ENCODE measurements at places on chromosomes 7 and 10.

GRCh38 chr7:68438016-68438415 lies 1160.3 kb upstream of the AUTS2 start:
- H3K4me1 ChIP-seq, result no peaks in the 10 kb centered on the region
- H3K27ac ChIP-seq, result no peak overlapping the region
- H3K27me3 ChIP-seq, result no peaks in the 10 kb centered on the region
- no peak overlapping the region for H3K4me3 ChIP-seq
- H3K36me3 ChIP-seq, result no peaks in the 10 kb centered on the region

- H3K27ac ChIP-seq, result no peak overlapping the region
- H3K4me3 ChIP-seq, result no peak overlapping the region
- no peaks in the 10 kb centered on the region for H3K27me3 ChIP-seq
- H3K4me1 ChIP-seq, result no peaks in the 10 kb centered on the region
Observed at GRCh38 chr7:157318015-157318706, 18.6 kb upstream of the DNAJB6 start.

DNA sequence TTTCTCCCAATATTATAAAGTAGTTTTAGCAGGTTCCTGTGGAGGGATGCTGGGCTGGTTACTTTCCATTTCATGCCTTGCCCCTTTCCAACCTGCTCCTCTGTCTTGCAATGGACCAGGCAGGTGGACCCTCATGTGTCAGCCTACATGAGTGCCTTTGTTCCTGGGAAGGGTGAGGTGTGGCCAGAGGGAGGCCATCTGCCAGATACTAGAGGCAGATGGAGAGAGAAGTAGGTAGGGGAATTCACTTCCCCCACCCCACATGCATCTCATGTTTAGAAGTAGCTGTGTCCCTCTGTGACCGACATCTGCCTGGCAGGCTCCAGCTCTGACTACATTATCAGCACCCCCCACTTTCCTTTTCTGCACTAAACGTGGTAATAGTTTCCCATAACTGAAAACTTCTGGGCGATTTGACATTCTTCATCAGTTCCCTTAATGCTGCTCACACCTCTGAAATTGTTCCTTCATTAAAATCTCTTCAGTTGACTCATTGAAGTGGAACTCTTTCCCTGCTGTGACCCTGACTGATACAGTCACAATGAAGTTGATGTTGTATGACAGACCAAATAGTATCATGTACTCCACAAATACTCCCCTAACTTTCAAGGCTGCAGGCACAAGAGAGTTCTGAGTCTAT lies 396.3 kb upstream of the FZD8 start:
- H3K4me1 ChIP-seq, result no peaks in the 10 kb centered on the region
- no peak overlapping the region for H3K27ac ChIP-seq
- H3K27me3 ChIP-seq, result no peaks in the 10 kb centered on the region
- DNase-seq, result no peak
- H3K4me3 ChIP-seq, result no peak overlapping the region
- H3K36me3 ChIP-seq, result no peaks in the 10 kb centered on the region

DNA sequence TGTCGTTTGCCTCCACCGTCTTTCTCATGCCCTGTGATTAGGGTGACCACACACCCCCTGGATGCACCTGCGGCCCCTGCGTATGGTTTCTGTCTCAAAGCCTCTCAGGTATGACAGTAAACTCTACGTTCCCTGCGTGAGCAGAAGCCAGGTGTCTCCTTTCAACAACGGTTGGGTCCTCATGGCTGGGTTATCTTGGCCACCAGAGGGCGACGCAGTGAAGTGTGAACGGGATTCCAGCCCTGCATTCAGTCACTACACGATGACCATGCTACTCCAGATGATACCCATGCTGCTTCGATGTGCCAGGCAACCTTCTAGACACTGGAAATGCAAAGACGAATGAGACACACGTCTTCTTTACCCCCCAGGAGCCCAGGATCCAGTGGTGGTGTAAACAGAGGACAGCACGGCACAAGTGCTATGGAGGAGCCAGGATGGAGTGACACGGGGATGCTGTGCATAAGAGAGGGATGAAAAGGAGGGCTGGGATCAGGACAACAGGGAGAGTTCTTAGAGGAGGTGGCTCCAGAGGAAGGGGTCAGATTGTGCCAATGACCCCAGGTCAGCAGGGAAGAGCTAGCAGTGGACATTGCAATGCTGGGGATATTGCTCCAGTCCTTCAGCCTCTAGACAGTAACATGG lies 228.1 kb upstream of the PFKP start:
- H3K4me3 ChIP-seq, result no peak overlapping the region
- H3K27ac ChIP-seq, result no peak overlapping the region
- DNase-seq, result peak; percentile 31
- H3K36me3 ChIP-seq, result no peaks in the 10 kb centered on the region

DNA sequence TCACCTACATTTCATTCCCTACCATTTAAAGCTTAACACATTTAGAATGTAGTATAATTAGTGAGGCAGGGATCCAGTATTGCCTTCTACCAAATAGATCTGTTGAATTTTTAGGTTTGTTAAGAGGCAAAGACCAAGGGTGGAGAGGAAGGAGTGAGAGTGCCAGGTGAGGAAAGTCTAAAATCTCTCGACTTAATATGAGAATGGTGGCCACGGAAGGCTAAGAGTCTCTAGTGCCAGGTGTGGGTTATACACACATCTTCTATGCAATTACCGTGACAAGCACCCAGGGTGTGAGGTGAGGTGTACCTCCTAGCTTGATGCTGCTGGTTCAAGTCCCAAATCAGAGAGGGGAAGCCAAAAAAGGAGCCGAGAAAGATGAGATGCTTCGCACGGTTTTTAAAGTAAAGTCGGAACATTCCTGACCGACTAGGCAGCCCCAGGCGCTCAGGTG lies 439 bp downstream of the IQUB start:
- no peaks in the 10 kb centered on the region for H3K27me3 ChIP-seq
- H3K27ac ChIP-seq, result no peak overlapping the region
- H3K4me1 ChIP-seq, result peaks cover 11% of the 10 kb centered on the region
- DNase-seq, result no peak
- H3K4me3 ChIP-seq, result peak overlapping the region; percentile 75

- H3K27ac ChIP-seq, result no peak overlapping the region
- H3K36me3 ChIP-seq, result no peaks in the 10 kb centered on the region
- H3K27me3 ChIP-seq, result peaks cover 2% of the 10 kb centered on the region
- DNase-seq, result no peak
- no peak overlapping the region for H3K4me3 ChIP-seq
Observed at GRCh38 chr10:1454428-1454827, 282.9 kb downstream of the ADARB2 start.

- DNase-seq, result no peak
- no peaks in the 10 kb centered on the region for H3K27me3 ChIP-seq
- no peak overlapping the region for H3K4me3 ChIP-seq
- no peaks in the 10 kb centered on the region for H3K36me3 ChIP-seq
Observed at GRCh38 chr7:102387064-102387463, 9.1 kb upstream of the PRKRIP1 start.

DNA sequence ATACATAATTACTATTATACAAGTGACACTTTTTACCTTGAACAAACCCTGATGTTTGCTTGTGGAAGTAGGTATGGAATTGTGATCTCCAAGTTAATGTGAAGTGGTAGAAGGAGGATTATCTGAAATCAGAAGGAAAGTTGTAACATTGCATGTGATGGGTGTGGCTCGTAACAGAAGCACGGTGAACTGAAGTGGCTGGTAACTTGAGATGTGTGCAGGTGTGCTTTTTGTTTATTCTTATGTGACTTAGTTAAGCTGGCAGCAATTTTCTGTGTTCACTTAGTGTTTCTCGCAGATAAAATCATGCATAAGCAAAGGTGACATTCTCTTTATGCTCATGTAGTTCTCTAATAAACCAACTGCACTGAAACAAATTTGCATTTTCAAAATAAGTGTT lies 82.3 kb downstream of the ZEB1 start:
- no peaks in the 10 kb centered on the region for H3K27me3 ChIP-seq
- no peak overlapping the region for H3K27ac ChIP-seq
- no peak overlapping the region for H3K4me3 ChIP-seq
- H3K4me1 ChIP-seq, result no peaks in the 10 kb centered on the region

DNA sequence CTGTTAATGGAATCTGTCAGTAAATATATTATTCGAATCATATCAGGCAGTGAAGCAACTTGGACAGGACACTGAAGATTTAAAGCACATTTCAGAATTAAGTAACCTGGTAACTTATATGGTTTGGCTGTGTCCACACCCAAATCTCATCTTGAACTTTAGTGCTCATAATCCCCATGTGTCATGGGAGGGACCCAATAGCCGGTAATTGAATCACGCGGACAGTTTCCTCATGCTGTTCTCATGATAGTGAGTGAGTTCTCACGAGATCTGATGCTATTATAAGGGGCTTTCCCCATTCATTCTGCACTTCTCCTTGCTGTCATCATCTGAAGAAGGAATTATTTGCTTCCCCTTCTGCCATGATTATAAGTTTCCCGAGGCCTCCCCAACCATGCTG lies 83.2 kb upstream of the COL1A2 start:
- no peaks in the 10 kb centered on the region for H3K4me1 ChIP-seq
- DNase-seq, result no peak
- no peak overlapping the region for H3K27ac ChIP-seq
- H3K36me3 ChIP-seq, result no peaks in the 10 kb centered on the region

- no peak for DNase-seq
- H3K36me3 ChIP-seq, result no peaks in the 10 kb centered on the region
- H3K27ac ChIP-seq, result peak overlapping the region; percentile 66
- peaks cover 4% of the 10 kb centered on the region for H3K4me1 ChIP-seq
Observed at GRCh38 chr10:88157981-88158465, 294.6 kb downstream of the PTEN start.

GRCh38 chr10:78451592-78451991 lies 417.9 kb downstream of the RPS24 start:
- H3K4me1 ChIP-seq, result no peaks in the 10 kb centered on the region
- no peak overlapping the region for H3K27ac ChIP-seq
- no peak for DNase-seq

GRCh38 chr7:80105701-80106408 lies 28.8 kb upstream of the GNAI1 start:
- no peak overlapping the region for H3K4me3 ChIP-seq
- DNase-seq, result peak; percentile 13
- no peak overlapping the region for H3K27ac ChIP-seq

- H3K36me3 ChIP-seq, result no peaks in the 10 kb centered on the region
- no peaks in the 10 kb centered on the region for H3K4me1 ChIP-seq
- H3K27ac ChIP-seq, result no peak overlapping the region
- no peak overlapping the region for H3K4me3 ChIP-seq
- H3K27me3 ChIP-seq, result peaks cover 9% of the 10 kb centered on the region
Observed at GRCh38 chr10:7533657-7534479, 123.0 kb upstream of the SFMBT2 start.

- H3K36me3 ChIP-seq, result no peaks in the 10 kb centered on the region
- no peak for DNase-seq
- H3K27ac ChIP-seq, result no peak overlapping the region
- peaks cover 5% of the 10 kb centered on the region for H3K27me3 ChIP-seq
- no peaks in the 10 kb centered on the region for H3K4me1 ChIP-seq
Observed at GRCh38 chr7:29995652-29996051, 6.1 kb upstream of the SCRN1 start.

GRCh38 chr10:125121003-125121402 lies 39.4 kb downstream of the CTBP2 start:
- peaks cover 44% of the 10 kb centered on the region for H3K4me1 ChIP-seq
- no peak overlapping the region for H3K4me3 ChIP-seq
- peak; percentile 71 for DNase-seq
- no peaks in the 10 kb centered on the region for H3K27me3 ChIP-seq
- H3K27ac ChIP-seq, result peak overlapping the region; percentile 42
- peaks cover 2% of the 10 kb centered on the region for H3K36me3 ChIP-seq

DNA sequence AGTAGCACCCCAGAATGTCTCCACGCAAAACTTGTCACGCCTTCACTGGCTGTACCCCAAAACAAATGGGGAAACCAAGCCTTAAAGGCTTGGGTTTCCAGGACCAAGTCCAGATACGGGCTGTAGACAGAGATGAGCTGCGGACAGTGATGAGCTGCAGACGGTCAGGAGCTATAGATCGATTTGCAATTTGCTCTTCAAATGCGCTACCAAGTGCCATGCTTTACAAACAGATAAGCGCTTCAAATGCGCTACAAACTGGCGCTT lies 658 bp upstream of the SGCE start:
- DNase-seq, result no peak
- H3K27ac ChIP-seq, result peak overlapping the region; percentile 57
- H3K4me1 ChIP-seq, result no peaks in the 10 kb centered on the region
- H3K36me3 ChIP-seq, result no peaks in the 10 kb centered on the region
- peak overlapping the region; percentile 61 for H3K4me3 ChIP-seq

- no peak overlapping the region for H3K27ac ChIP-seq
- no peaks in the 10 kb centered on the region for H3K27me3 ChIP-seq
- no peak overlapping the region for H3K4me3 ChIP-seq
Observed at GRCh38 chr7:1787241-1787640, 117.2 kb downstream of the ELFN1 start.

DNA sequence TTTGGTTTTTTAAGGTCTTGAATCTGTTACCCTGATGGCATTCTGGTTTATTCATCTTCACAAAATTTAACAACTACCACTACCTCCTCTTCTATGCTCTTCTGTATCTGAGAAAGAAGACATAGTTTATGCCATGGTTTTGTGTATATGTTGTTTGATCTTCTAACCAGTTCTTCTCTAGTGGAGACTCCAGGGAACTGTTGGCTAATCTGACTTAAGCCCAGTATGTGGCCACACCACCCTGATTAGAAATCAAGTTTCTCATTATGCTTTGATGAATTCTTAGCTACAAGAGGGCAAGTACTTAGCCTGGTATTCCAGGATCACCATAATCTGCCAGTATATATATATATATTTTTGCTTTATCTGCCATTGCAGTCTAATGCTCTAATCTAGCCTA lies 99.5 kb upstream of the MXI1 start:
- no peaks in the 10 kb centered on the region for H3K27me3 ChIP-seq
- H3K4me1 ChIP-seq, result no peaks in the 10 kb centered on the region
- DNase-seq, result no peak
- H3K4me3 ChIP-seq, result no peak overlapping the region
- H3K36me3 ChIP-seq, result peaks cover 2% of the 10 kb centered on the region

GRCh38 chr7:83947260-83947659 lies 247.3 kb downstream of the SEMA3A start:
- H3K27me3 ChIP-seq, result no peaks in the 10 kb centered on the region
- peak; percentile 11 for DNase-seq
- no peaks in the 10 kb centered on the region for H3K4me1 ChIP-seq

DNA sequence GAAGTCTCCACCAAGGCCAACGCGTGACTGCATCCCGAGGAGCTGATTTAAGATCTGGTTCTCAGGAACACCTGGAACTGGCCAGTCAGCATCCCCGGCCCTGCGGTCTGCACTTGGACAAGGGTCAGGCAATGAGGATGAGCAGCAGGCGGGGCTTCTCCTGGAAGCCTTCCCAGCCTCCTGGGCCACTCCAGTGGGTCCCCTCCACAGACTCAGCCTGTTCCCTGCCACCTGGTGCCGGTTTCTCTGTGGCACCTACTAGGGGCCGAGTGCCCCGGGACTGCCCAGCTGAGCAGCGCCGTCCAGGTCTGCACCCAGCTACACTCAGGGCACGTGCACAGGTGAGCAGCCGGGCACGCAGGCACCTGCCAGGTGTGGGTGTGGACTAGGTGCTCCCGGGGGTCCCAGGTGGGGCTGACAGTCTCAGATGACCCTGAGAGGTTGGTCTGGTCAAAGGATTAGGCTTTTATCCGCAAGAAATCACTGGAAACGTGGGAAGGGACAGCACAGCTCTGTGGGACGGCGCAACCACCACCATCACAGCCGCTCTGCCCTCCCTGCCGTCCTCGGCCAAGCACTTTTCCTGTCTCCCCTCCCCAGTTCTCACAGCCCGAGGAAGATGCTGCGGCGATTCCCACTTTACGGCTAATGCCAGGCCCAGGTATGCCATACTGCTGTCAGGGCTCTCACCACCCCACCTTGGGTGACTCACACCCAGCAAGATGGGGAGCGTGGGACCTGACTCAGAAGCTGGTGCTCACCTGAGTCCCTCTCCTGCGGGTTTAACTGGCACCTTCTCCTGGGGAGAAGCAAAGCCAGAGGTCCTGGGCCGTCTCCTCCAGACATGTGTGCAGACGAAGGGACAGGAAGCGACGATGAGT lies 166.0 kb downstream of the RNF216 start:
- no peak for DNase-seq
- no peaks in the 10 kb centered on the region for H3K27me3 ChIP-seq
- H3K4me1 ChIP-seq, result no peaks in the 10 kb centered on the region
- no peak overlapping the region for H3K27ac ChIP-seq
- H3K4me3 ChIP-seq, result no peak overlapping the region

Measured in small intestine (tissue), 16 donors.